Karpas-422 (cell line): ENCODE measurements at places on chromosomes 11 and 22. TPM values are rescaled to one million over a fixed set of nuclear protein-coding genes. Genes with fewer than 3 reads are reported as not detected.

DNA sequence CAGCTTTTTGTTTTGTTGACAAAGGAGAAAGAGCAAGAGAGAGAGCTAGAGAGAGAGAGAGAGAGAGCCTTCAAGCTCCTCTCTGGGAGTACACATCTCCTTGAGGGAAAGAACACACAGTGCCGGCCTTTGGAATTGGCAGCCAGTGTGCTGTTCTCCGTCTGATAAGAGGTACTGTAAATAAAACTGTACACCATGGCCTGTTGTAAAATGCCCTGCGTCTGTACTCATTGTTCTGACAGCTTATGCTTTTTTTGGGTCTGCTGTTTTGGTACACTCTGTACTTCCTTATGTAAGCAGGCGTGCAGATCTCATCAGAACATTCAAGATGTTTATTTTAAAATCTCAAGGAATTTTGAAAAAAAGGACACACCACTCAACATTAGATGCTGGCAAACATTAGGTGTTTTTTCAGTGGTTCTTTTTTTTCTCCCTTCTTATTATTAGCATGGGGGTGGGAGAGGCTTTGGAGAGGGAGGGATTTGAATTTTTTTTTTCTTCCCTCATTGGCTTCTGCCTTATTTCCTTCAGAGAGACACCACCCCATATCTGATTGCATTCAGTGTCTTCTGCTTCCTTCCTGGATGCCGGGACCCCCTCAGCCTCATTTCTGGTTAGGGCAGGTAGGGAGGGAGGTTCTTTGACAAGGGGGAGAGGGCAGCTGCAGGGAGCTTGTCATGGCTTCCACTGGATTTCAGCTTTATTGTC, 116.8 kb upstream of the NNMT start:
- no peak overlapping the region for H3K27ac ChIP-seq
- H3K27me3 ChIP-seq: no peaks in the 10 kb centered on the region

- H3K4me3 ChIP-seq: no peak overlapping the region; the same call in 1 of the 2 replicates
- no peaks in the 10 kb centered on the region for H3K27me3 ChIP-seq
- H3K36me3 ChIP-seq: 0 out of 2 replicates have a peak, but pooled peaks cover 4% of the 10 kb centered on the region
- DNase-seq: no peak
- peaks cover 26% of the 10 kb centered on the region for H3K4me1 ChIP-seq
Measured at GRCh38 chr22:41798736-41799135, 1.7 kb upstream of the CCDC134 start.

GRCh38 chr11:130783323-130783722, 133.0 kb downstream of the SNX19 start:
- H3K4me3 ChIP-seq: no peak overlapping the region
- no peak overlapping the region for H3K27ac ChIP-seq
- no peaks in the 10 kb centered on the region for H3K27me3 ChIP-seq
- DNase-seq: no peak
- H3K36me3 ChIP-seq: no peaks in the 10 kb centered on the region
- no peaks in the 10 kb centered on the region for H3K4me1 ChIP-seq

The OR56A1 gene
- not detected in 2 replicates for total RNA-seq

GRCh38 chr11:82927264-82927880, 25.8 kb downstream of the DDIAS start:
- peak; percentile 93 for DNase-seq
- H3K27me3 ChIP-seq: no peaks in the 10 kb centered on the region
- H3K4me1 ChIP-seq: peaks cover 74% of the 10 kb centered on the region
